Effector CD8-positive, alpha-beta T cell (primary cell): ENCODE measurements at places on chromosomes 5 and 9.

- DNase-seq, result peak; percentile 14
Observed at GRCh38 chr9:71909887-71910649, 925 bp downstream of the ABHD17B start.

DNA sequence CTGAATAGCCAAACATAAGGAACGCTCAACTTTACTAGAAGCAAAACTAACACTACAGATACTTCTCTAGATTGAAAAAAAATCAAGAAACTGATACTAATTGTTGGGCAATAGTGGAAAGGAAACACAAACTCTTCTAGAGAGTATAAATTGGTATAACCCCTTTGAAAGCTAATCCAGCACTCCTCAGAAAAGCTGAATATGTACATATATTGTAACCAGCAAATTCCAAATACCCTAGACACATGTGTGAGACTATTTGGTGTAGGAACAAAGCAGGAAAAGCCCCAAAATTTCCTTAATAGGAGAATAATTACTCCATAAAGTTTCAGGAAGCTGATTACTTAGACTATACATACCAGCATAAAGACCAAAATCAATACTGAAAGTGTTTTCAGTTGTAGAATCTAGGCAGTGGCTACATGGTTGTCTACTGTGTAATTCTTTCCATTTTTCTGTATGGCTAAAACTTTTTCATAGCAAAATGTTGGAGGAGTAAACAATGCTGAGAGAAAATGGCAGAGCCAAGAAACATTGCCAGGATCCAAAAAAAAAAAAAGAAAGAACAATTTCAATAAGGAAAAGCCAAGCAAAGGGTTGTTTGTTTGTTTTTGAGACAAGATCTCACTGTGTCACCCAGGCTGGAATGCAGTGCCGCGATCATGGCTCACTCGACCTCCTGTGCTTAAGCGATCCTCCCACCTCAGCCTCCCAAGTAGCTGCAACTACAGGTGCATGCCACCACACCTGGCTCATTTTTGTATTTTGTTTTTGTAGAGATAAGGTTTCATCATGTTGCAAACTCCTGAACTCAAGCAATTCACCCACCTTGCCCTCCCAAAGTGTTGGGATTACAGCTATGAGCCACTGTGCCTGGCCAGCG, 15.0 kb downstream of the SKP1 start:
- DNase-seq, result no peak

DNA sequence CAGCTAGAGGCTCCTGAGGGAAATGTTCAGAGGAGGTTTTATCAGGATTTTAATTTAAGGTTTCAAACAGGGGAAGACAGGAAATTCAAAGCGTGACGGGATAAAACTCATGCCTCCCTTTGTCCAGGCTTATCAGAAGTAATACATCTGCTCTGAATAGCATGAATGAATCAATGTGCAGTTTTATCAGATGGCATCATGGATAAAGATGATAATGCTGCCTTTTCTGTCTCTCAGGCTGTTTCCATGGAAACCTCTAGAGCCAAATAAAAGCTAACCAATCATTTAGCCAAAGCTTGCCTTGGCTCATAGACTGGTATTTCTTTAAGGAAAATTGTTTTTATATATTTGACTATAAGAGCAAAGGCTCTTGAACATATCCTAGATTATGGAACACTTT, 16.4 kb downstream of the MFAP3 start:
- DNase-seq, result no peak

DNA sequence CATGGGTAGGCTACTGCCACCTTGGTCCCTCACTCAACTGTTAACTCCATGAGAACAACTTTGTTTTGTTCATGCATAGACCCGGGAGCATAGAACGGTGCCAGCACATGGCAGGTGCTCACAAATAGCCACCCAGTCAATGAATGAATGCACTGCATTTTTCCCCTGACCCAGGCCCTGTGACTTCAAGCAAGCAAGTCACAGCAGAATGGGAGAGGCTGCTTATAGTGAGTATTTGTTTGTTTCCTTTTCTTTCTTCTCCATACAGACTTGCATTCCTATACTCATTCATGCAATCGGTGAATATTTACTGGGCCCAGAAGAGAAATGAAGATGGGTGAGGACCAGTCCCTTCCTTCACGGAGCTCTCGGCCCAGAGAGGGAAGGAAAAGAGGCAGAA, 62.0 kb downstream of the SHB start:
- no peak for DNase-seq

- DNase-seq, result no peak
Observed at GRCh38 chr5:157708866-157709265, 22.4 kb upstream of the THG1L start.

- no peak for DNase-seq
Observed at GRCh38 chr9:136003411-136004218, 42.4 kb upstream of the UBAC1 start.

DNA sequence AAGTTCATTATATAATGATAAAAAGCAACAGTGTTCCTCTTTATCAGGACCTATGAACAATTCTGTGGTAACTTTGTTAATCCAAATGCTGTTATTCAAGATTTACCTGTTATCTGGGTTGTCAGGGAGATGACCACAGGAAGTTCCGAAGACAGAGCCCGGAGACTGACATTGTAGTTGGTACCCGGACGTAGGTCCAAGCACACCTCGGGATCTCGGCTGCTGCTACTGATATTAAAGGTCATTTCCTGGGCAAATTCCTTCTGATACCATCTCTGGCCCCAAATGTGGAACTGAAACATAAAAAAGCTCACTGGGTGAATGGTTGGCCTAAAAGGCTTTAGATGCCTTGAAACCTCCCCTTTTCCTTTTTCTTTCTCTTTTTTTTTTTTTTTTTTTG, 96.7 kb downstream of the SUSD1 start:
- no peak for DNase-seq

- no peak for DNase-seq
Observed at GRCh38 chr5:124832510-124832909, 86.1 kb upstream of the ZNF608 start.

DNA sequence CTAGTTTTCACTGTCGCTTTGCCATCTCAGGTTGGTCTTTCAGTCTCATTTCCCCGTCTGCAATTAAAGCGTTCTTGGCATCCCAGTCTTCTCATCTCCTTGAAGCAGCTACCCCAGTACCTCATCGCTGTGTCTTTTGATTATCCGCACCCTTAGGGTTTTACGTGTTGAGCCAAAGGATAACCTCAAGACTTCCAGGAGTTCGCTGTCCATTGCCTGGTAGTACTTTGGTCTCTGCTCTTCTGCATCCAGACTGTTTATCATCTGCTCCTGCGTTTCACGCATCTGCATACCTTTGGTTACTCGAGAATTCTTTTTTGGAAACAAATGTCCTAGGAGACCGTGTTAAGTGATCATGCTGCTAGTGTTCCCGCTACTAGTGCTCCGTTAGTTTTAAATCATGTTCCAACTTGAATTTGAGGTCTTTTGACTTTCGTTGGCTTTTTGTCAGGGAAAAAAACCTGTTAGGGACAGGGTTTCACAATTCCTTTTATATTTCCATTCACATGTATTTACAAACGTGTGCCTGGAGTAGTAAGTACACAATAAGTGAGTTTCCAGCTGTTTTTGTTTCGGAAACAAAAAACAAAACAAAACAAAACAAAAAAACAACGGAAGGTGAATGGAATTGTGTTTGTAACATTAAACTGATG, 888 bp downstream of the RABGAP1 start:
- DNase-seq, result no peak

DNA sequence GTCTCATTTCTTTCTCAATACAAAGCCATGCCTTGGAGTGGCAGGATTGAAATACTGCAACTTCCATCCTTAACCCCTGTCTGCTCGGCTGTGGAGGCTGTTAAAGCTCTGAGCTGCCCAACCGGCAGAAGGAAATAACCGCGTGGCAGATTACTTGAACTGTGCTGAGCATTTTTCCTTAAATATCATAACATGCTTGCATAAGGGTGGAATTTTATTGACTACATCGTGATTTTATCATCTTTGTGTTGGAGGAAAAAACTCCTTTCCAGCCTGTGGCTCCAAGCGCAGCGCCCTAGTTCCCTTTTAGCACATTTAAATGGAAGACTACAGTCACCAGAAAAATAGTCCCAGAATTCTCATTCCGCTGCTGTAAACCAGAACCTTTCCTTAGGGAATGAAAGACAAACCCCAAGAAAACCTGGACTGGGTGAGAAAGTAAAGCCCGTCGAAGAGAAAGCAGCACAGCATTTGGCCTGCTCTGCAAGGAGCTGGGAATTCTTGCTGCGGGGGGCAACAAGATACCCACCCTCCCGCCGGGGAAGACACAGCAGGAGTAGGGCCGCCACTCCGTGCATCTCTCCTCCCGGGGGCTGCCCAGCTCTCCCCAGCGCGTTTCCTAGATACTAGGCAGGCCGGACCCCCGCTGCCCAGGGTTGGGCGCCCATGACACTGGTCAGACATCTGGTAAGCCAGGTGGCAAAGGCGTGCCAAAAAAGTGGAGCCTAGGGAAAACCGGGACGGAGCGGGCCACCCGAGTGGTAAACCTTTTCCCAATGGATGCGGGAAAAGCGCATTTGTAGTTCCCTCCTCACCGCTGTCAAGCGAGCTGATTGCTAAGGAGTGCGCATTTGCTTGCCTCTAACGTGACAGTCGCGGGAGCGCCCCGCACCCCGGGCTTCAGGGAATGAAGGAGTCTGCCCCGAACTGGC, 1.3 kb downstream of the SHC3 start:
- DNase-seq, result no peak
